ENCODE measurements at places on chromosomes 16 and 17.

DNA sequence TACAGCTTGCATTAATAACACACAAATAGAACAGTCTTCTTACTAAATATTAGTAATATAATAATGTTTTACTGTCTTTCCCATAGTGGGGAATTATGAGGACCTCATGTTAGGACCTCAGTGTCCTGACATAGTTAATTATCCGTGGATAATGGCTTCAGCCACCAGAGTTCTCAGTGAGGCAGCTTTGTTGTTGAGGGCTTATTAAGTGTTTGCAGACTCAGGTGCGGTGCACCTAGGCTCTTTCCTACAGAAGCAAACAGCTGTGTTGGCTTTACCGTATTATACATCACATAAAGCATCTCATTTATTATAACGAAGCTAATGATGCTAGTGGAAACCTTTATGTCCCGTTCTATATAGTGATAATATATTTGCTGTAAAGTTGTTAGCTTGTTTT, 246.7 kb downstream of the FTO start:
- DNase-seq, result no peak

GRCh38 chr17:19613979-19614378, 34.6 kb upstream of the ALDH3A2 start:
- no peak for DNase-seq

- DNase-seq, result no peak
Measured at GRCh38 chr16:89600956-89601355, 12.5 kb upstream of the DPEP1 start.

- DNase-seq, result no peak
Measured at GRCh38 chr16:86953631-86954391, 363.4 kb downstream of the C16orf95 start.

GRCh38 chr16:75322740-75323139, 71.3 kb upstream of the BCAR1 start:
- DNase-seq, result no peak

DNA sequence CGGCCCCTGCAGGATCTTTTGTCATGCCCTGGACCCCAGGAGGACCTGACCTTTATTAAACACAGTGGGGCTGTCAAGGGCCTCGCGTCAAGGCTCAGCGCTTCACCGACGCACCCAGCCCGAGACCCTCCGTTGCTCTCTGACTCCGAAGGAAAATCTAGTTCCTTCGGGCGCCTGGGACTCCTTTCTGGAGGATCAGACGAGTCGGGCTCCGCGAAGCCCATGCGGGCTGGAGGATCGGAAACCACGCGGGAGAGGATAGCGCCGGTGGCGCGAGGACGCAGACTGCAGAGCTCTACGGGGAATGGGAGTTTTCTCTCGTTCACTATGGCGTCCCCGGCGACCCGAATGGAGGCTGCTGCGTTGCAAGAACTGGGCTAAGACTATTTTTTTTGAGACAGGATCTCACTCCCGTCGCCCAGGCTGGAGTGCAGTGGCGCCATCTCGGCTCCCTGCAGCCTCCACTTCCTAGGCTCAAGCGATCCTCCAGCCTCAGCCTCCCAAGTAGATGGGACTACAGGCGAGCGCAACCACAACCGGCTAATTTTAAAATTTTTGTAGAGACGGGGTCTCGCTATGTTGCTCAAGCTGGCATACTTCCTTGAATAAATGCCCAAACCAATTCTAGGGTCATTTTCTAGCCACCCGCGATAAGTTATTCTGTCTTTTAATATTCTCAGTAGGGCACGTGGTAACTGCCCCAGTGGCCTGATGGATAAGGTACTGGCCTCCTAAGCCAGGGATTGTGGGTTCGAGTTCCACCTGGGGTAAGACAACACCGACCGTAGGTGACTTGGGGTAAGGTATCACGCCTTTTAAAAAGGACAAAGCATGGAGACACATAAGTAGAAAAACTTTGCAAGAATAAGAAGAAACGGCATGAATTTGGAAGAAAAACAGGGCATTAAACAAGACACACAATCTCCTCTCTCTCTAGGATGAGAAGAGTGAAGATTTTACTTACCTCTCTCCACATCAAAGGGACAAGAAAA, 5.5 kb downstream of the OR1F1 start:
- no peak for DNase-seq

- DNase-seq, result no peak
Measured at GRCh38 chr16:65500007-65500406, 378.1 kb upstream of the CDH11 start.

- no peak for DNase-seq
Measured at GRCh38 chr16:2081201-2082084, 33.7 kb downstream of the TSC2 start.

All from stimulated activated CD4-positive, alpha-beta T cell treated with anti-CD3 and anti-CD28 coated beads, Interleukin-1b, Interleukin-23, amount 100 ng/mL, for 4 hours (primary cell).